CD4-positive, alpha-beta T cell treated with Interleukin-17A for 4 hours (primary cell): ENCODE measurements at places on chromosomes 6 and 20.

GRCh38 chr6:90126839-90127238 lies 169.8 kb downstream of the BACH2 start:
- DNase-seq, result no peak

DNA sequence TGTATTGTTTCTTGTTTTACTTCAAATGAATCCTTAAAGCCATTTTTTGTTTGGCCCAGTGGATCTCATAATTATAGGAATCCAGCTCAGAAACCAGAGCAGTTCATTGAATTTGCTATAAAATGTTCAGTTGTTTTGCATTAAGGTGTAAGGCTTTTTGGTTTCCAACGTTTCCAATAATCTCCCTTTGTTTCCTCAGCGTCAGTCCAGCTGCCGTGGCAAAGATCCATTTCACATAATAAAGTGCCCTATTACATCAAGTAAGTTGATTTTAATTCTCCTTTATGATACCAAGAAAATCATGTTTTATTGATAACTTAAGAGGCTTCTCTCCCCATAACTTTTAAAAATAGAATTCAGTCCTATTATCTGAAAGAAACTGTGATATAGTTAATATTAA lies 472.6 kb downstream of the UTRN start:
- no peak for DNase-seq

DNA sequence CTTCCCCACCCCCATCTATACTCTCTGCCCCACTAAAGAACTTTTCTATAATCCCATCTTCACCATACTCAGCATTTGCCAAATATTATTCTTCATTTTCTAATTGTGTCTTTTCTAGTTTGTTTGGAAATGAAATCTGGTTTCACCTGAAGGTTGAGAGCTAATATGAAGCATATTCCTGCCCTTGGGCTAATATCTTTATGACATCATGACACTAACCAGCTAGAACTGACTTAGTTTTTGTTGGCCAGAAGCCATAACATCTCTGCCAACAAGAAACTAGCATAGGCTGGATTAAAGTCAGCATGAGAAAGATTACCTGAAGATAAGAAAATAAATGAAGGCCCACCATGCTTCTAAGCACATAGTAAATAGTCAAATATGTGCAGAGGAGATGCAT lies 16.7 kb downstream of the UNC5CL start:
- no peak for DNase-seq

DNA sequence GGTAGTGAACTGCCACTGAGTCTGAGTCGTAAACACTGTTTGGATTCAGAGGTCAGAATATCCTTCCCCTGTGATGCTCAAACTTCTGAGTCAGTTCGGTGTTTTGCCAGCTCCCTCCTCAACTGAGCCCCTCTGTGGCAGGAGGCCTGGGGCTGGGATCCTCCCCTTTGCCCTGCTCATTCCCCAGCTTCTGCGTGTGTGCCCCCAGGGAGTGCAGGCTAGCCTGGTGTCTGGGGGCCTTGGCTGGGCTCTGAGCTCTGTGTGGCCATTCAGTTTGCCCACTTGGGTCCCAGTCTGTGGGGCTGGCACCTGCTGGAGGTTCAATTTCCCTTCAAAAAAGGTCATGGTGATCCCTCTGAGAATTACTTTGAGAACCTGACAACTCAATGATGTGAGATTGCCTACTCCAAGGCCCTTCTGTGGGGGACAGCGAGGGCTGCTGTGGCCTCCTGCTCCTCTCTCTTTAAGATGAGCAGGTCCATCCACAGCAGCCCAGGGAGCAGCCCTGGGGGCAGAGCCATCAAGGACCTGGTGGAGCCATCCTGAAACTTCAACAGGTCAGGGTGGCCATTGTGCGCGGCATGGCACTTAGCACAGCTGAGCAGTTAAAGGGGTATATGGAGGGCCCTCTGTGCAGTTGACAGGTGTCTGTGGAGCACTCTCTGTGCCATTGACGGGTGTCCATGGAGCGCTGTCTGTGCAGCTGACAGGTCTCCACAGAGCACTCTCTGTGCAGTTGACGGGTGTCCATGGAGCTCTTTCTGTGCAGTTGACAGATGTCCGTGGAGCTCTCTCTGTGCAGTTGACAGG lies 147.2 kb downstream of the SYCP2 start:
- no peak for DNase-seq
